Stimulated activated CD4-positive, alpha-beta T cell treated with anti-CD3 and anti-CD28 coated beads, Interleukin-4, amount 100 ng/mL, for 4 hours (primary cell): ENCODE measurements at places on chromosomes 4 and X.

- DNase-seq: no peak
These were observed 194.9 kb upstream of the PSAPL1 start for GRCh38 chr4:7629501-7630254.

DNA sequence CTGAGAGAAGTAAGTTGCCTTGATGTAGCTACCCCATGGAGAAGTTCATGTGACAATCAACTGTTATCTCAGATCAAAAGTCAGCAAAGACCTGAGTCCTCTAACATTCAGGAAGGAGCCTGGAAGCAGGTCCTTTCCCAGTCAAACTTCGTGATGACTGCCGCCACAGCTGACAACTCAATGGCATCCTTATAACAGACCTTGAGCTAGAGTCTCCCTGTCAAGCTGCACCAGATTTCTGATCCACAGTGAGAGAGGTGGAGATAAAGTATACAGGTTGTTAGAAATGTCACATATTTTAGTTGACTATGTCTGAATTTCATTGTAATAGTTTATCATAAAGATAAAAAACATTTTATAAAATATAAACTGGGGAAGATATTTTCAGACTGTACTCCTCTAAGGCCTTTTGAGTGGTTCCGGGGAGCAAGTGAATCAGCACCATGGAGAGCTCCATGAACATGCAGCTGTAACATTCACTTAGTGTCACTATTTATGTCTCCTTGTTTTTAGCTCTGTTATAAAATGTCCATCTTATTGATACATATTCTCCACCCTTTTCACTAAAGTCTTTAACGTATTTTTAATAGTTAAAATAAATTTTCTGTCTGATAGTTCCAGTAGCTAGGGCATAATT is 1653.5 kb upstream of the AGA start:
- DNase-seq: no peak

GRCh38 chr4:185189606-185190305 is 14.0 kb downstream of the CFAP97 start:
- no peak for DNase-seq

DNA sequence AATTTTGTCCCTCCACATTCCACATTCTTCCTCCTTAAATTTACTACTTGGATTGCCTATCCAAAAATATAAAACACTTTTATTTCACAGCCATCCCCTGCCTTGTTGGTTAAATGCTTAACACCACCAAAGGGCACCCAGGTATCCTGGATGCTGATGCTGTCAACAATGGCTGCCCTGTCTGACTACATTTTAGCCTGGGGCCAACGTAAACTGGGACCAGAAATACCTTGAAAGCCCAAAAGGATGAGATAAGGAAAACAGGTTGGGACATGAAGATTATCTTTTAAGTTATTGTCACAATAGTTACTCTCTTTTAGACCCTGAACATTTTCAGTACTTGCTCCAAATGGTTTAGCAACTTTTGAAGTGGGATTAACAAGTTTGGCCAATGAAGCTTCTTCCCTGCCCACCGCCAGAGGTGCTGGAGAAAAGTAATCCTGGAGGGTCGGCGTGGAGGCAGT is 775 bp upstream of the YIPF6 start:
- no peak for DNase-seq

GRCh38 chr4:185134307-185134869 is 8.7 kb upstream of the SLC25A4 start:
- no peak for DNase-seq

DNA sequence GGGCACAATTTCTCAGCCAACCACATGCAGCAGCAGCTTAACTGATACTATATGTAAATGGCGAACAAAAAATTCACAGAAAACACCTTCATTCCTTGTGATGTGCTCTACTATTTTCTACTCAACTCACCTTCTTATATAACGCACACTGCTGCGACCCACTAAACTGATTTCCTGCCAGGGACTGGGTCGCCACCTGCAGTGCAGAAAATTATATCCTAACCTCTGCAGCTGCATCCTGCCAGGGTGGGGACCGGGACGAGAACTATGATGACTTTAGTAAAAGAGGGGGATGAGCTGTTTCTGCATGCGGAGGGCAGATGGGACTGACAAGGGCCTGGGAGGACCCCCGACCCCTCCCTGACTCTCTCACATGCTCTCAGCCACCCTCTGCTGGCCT is 27.4 kb downstream of the ABLIM2 start:
- DNase-seq: no peak

DNA sequence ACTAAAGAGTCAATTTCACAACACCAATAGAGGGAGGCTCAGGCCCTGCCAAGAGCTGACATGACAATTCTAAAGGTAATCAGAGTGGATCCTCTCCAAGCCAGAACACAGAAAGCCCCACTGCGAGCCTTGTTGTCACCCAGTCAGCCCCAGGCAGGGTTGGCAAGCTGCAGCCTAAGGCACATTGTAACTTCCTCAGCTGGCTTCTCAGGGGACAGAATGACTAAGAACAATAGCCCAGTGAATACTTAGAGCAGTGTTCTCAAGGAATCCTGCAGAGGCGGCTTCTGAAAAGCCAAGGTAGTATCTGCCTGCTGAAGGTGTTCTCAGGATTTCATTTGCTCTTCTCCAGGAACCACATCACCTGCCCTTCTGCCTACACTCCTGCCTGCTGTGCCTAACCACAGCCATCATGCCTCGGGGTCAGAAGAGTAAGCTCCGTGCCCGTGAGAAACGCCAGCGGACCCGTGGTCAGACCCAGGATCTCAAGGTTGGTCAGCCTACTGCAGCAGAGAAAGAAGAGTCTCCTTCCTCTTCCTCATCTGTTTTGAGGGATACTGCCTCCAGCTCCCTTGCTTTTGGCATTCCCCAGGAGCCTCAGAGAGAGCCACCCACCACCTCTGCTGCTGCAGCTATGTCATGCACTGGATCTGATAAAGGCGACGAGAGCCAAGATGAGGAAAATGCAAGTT is at the start of gene MAGEB4:
Gene MAGEB4 (plus strand): TSS at position 277 of the 692 bp plus-strand sequence. CDS start 136 bp downstream, at position 413.
- DNase-seq: no peak

GRCh38 chr4:174708381-174708780 is 120.7 kb downstream of the GLRA3 start:
- DNase-seq: no peak

DNA sequence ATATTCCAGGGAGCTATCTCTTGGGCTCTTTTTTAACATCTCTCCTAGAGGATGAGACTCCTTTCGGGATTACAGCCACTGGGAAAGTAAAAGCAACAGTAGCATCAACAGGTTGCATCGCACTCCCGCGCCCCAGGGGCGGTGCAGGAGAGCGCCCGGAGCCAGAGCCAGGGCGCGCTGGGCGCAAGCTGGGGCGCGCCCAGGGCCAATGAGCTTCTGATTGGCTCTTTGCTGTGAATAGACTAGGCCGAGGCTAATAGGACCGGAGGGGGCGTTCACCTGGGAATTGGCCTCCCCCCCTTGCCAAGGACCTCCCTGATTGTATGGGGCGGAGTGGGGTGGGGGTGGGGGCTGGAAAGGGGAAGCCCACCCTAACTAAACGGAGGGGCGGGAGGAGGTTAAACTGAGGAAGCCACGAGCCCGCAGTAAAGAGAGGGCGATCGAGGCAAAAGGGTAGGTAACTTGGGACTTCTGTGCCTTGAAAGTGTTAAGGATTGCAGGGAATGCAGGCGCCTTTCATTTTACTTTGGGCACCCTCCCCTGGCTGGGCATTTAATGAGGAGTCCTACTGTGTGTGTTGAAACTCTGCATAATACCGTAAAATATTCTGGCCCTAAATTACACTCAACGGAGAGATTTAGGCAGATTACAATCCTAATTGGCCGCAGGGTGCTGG is 1.1 kb upstream of the ATOH1 start:
- no peak for DNase-seq

- no peak for DNase-seq
These were observed 1.3 kb upstream of the RGS12 start for GRCh38 chr4:3291411-3291968.

DNA sequence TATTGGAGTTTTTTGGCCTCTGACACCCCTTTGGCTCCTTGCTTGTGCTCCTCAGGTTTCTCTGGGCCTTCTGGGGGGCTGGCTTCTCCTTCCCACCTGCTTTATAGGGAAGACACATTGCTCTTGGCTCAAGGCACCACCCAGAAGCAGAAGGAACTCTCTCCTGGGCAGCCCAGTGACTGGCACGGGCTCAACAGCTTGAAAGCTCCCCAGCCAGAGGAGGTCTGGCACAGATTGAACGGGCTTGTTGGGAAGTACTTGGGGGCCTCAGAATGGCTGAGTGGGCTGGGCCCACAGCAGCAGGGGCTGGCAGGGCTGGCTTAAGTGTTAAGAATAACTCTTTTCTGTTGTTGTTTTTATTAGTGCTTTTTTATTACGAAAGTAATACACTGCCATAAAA is 11.2 kb upstream of the ZNF185 start:
- no peak for DNase-seq

DNA sequence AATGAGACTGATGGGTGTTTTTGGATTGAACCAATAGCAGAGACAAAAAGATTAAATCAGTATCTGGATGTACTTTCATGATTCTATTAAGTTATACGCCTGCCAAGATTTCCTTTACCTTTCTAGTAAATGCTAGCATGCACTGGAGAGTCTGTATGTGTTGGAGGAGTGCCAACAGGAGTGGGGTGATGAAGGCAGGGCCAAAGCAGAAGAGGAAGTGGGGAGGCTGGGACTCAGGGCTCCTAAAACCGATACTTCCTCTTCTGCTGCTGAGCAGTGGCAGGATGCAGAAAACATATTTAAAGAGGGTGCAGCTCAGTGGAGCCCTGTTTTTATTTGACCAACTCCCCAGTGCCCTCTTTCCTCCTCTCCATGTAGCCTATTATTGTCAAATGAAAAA is 5.6 kb downstream of the CYSLTR1 start:
- DNase-seq: no peak

DNA sequence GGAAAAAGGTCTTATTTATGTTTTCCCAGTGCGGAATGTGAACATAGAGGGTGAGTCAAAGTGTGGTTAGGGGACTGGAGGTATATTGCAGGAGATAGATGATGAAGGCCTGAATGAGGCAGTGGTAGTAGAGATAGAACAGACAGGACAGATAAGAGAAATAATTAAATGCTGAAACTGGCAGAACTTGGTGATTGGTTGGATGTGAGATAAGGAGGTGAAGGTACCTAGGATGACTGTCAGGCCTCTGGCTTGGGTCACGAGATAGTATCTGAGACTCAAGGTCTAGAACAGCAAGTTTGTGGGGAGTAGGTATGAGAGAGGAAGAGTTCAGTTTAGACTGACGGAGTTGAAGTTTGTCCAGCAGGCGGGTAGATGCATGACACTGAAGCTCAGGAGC is 3.5 kb downstream of the MND1 start:
- no peak for DNase-seq

GRCh38 chrX:42976746-42977366 is 198.9 kb upstream of the PPP1R2C start:
- no peak for DNase-seq

GRCh38 chr4:83219344-83220331 is 65.0 kb downstream of the COQ2 start:
- DNase-seq: peak; percentile 71

DNA sequence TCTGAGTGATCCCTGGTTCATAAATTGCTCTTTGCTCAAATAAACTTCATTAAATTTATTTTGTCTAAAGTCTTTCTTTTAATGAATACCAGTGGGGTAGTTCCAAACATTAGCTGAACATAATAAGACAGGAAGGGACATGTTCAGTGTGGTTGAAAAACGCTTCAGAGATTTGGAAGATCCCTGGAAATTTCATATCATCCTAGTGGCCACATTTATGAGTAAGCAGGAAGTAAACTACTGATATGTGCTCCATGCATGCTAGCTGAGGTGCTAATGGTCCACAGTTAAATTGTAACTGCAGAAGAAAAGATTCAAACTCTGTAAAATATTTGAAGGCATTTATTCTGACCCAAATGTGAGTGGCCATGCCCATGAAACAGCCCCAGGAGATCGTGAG is 1328.7 kb downstream of the ADGRL3 start:
- no peak for DNase-seq

DNA sequence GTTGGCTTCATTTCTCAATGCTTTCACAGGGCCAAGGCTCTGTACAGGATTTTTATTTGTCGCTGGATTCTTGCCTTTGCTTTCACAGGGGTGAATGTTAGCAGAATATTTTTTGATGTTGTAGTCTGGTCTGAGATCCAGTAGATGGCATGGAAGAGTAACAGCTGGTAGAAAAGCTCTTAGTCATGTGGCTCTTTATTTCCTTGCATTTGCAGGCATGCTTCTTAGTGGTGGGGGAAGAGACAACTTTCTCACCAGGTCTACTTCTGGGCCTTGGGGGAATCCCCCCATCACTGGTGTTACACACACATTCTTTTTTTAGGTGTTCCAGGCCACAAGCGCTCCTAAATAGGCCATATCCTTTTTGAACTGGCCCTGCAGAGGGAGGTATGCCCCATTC is 58.2 kb upstream of the DKK2 start:
- no peak for DNase-seq

DNA sequence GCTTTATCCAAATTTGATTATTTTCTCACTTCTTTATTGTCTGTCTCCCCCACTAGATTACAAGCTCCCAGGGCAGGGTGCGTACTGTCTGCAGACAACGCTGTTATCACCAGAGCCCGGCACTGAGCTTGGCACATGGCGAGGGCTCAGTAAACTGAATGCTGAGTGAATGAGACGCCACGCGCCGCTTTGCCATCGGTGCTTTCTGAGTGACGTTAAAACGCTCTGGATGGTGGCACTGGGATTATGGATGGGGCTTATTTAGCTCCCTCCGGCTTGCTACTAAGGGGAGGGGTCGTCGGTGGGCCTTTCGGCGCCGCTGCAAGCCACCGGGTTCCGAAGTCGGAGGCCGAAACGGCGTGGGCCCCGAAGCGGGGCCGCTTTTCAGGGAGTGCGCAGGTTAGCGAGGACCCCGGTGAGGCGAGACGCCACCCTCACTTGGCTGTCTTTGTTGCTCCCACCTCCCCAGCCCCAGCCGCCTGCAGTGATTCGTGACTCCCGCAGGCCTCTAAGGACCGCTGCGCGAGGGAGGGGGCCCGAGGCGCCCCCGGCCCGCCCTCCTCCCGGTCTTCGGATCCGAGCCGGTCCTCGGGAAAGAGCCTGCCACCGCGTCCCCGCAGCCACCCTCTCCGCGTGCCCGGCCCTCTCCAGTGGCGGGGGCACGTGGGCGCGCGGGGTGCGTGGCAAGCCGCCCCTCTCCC is 569 bp upstream of the FHL1 start:
- DNase-seq: peak; percentile 12

DNA sequence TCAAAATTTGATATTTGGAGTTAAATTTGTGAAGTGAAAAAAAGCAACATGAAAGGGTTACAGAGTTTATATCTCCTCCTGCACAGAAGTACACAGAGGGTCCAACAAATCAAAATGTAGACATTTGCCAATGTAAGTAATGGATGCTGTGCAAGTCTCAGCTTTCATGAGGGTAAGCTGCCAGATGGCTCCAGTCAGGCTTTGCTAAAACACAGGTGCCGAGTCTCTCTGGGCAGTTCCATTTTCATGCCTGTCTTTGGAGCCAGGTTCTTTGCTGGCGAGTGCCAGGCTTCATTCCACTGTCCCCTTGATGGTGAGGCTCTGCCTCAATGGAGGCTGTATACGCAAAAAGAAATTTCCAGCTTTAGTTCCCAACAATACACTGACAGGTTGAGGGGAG is 27.9 kb downstream of the SLC4A4 start:
- DNase-seq: no peak
